Caco-2 (cell line): ENCODE measurements at places on chromosomes 1 and 21. TPM values are rescaled to one million over a fixed set of nuclear protein-coding genes. Genes with fewer than 3 reads are reported as not detected.

DNA sequence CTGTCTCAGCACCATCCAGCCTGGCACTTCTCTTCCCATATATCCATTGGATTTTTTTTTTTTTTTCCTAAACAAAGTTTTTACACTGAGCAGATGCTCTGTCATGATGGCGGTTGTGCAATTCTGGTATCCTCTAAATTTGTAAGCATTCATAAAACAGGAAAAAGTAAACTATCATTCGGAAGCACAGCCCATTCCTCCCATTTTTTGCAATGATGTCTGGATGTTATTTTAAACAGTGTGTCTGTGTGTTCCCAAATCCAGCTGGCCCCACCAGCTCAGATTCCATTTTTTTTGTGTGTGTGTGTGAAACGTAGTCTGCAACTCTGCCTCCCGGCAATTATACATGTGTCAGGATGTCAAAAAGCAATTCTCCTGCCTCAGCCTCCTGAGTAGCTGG is 33.5 kb downstream of the PDPN start:
- no peak for DNase-seq

GRCh38 chr1:248816042-248816851 is 9.5 kb downstream of the SH3BP5L start:
- DNase-seq = no peak

DNA sequence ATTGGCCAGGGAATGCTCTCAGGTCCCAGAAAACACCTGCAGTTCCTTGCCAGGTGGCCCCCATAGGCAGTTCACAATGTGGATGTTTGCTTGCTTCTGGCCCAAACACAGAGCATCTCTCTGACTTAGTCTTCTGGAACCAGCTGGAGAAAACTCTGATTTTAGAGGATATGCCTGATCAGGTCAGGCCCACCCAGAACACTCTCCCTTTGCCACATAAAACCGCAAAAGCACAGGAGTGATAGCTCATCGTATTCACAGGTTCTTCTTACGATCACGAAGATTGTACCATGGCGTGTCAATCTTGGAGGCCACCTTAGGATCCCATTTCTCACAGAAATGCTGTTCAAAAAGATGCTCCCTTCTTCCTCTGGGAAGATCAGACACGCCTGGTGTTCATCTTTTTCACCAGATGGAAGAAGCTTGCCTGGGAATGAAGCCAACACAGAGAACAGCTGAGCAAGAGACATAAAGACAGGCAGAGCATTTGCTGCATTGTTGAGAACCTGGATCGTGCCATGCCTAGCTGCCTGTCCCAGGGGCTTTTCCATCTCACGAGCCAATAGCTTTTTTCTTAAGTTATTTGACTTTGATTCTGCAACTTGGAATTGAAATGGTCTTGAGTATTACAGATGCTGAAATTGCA is 11.6 kb upstream of the CD247 start:
- no peak for DNase-seq

DNA sequence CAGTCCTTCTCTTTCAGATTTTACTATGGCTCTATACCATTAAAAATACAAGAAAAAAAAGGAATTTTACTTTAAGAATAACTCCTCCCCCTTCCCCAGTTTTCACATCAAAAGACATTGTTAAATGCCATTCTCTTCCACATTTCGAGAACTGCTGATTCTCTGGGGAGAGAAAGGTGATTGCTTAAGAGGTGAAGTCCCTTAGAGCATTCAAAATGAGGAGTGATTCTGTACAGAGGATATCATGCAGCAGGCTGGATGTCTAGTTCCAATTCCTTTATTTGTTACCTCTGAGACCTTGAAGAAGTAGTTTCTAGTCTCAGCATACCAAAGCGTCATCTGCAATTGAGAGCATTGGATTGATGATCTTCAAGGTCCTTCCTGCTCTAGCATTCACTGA is 46.9 kb downstream of the FMO3 start:
- DNase-seq = no peak

GRCh38 chr1:182658055-182658454 is 26.3 kb downstream of the RGS8 start:
- no peak for DNase-seq

GRCh38 chr1:243558576-243558975 is 291.5 kb downstream of the AKT3 start:
- no peak for DNase-seq

DNA sequence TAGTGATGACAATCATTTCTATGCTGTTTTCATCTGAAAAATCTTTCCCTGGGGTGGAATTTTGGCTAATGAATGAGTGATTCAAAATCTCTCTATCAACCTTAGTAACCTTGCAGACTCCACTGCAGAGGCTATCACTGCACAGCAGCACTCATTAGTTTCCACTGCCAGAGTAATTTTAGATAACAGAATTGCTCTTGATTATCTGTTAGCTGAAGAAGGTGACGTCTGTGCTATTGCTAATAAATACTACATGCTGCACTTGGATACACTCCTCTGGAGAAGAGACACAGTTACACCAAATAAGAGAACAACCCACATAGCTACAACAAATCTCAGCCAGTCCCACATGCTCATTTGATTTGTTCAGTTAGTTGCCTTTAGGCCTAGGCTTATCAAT is 1348.4 kb downstream of the NCAM2 start:
- no peak for DNase-seq

DNA sequence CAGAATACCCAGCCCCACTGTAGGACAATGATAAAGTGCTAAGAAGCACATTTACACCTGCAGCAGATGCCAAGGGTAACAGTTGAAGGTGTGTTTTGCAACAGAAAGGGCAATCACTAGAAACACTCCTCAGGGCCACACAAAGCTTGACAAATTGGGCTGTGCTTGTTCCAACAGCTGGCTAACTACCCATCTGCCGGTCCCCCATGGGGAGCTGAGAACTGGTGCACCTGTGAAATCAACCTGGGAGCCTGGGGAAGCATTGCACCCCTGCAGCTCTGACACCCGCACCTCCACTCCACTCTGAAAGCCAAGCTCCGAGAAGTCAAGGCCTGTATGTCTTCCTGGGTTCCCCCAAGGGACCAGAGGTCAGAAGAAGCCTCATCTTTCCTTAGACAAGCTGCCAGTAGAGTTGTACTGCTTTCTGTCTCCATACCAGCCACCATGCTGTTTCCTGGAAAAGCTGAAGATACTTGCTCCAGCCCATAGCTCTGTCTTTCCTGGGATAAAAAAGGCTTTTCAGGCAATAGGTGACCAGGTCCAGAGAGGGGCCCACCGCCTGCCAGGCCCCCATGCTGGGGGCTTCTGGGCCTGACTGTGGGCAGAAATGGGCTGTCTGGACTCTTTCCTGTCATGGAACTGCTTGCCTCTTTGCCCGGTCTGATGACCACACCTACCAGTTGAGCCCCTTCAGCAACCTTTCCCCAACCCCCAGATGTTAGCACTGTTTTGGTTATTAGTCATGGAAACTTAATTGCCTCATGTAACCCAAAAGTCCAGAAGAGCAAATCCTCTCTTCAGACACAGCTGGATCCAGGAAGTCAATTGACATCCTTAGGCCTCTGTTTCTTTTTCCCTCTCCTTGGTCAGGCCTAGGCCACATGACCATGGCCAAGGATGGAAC is 93.6 kb downstream of the KIF14 start:
- DNase-seq = no peak

DNA sequence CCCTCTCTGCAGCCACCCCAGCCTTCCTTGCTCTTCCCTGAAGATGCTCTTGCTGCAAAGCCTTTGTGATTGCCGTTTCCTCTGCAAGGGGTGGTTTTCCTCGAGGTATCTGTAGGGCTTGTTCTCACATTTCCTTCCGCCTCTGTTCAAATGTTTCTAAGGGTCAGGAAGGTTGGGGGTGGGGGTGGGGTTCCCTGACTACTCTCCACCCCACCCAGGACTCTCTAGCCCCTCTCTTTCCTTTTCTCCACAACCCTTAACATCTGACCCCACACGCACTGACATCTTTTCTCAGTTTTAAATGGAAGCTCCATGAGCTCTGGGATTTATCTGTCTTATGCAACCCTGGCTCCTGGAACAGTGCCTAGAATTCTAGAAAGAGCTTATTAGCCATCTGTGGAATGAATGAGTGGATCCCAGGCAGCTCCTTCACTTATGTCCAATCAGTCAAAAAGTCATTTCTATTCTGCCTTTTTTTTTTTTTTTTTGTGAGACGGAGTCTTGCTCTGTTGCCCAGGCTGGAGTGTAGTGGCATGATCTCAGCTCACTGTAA is 27.3 kb upstream of the ZNF362 start:
- DNase-seq = no peak

DNA sequence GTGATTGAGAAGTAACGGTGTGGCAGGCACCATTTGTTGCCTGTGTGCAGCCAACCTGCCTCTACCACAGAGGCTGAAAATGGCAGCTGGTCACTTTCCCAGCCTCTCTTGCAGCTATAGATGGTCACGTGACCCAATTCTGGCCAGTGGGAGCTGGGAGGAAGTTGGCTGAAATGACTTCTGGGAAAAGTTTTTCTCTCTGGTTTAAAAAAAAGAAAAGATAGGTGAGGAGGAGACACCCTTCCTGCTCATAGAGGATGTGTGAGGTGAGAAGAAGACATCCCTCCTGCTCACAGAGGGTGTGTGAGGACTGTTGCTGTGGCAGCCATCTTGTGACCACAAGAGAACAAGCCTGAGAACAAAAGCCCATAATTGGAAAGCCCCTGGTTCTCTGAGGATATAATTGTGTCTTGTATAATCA is 122.8 kb downstream of the SYF2 start:
- no peak for DNase-seq

DNA sequence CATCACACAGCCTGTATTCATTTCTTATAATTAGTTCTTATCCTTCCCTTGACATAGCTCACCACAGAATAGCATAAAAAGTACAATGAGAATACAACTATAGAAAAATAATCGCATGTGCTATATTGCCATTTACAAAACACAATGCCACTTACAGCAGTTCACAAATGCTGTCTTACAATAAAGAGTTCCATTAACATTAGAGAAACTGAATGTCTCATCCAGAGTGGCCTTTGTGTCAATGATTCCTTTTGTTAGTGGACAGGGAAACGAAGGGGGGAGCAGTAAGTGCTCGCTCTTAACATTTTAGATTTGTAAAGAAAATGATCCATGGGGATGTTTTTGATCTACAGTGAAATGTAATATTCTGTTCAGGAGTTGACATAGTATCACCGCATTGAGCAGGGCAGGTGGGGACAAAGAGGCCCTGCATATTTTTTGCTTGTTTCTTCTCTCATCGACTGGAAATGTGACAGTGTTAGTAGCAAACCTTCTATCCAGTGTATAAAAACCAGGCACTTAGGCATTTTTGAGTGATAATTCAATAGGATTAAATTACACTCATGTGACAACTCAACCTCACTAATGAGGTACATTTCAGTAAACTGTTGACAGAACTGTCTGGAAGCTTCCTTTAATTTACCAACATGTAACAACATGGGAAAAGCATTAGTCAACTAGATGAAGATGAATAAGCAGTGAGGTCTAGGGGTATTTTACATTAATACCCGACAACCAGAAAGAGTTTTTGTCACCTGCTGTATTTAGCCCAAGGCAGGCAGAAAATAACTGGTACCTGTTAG is 35.6 kb upstream of the RRP15 start:
- no peak for DNase-seq

GRCh38 chr21:26142363-26142762 is 28.2 kb downstream of the APP start:
- DNase-seq = no peak

- no peak for DNase-seq
These were observed 28.3 kb downstream of the CDCP2 start for GRCh38 chr1:54124472-54124871.

DNA sequence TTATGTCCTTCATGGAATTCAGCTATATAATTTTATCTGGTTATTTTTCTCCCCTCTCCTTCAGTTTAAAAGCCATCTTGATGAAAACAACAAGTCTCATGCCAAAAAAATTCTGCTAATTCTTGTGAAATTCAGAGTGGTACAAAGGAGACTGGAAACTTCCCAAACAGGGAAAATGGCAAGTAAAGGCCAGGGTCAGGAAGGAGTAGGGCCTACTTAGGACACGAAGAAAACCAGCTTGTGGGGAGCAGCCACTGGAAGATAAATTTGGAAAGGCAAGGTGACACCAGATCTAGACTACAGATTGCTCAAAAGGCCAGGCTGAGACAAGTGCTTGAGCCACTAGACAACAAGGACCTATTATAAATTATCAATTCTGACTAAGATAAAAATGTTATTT is 6.4 kb downstream of the TSTD1 start:
- DNase-seq = no peak

GRCh38 chr1:21188235-21188634 is 11.5 kb upstream of the EIF4G3 start:
- no peak for DNase-seq

GRCh38 chr1:237713916-237714315 is 176.8 kb downstream of the ZP4 start:
- DNase-seq = no peak

DNA sequence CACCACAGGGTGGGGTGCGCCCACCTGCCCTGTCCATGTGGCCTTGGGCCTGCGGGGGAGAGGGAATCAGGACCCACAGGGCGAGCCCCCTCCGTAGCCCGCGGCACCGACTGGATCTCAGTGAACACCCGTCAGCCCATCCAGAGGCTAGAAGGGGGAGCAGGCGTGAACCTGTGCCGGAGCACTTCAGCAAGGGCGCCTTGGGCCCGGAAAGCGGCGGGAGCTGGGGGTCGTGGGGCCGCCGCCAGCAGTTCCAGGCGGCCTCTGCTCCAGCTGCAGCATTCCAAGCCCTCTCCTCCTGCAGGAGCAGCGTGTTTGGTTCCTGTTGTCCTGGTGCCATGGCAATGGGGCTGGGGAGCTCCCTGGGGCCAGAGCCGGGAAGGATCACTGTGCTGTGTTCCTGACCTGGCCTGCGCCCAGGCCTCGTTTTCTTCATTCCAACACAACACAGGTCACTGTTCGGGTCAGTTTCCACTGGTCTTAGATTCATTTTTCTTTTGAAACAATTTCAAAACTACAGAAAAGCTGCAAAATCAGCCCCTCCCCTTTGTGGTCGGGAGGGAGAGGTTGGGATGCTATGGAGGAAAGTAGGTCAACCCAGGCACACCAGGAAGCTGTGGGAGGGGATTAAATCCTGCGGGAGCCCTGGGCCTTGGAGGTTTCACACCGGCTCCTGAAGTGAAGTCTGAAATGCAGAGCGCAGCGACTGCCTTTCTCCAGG is 18.8 kb downstream of the SLX9 start:
- no peak for DNase-seq

DNA sequence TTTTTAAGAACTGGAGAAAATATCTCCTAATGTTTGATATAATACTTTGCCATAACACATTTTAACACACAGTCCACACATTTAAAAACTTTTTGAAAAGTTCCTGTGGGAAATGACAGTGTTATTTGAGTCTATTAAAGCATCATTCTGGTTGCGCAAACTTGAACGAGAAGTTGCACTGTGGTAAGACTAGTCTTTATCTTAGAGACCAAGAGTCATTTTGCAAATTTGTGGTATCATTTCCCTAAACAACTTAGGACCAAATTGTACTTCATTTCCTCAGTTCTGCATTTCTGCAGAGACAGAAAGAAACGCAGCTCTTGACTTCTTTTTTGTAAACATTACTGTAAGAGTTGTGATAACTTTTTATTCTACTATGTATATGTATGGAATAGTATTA is at the start of gene RGS18:
TSS of gene RGS18 (plus strand) at position 282 of the 400 bp plus-strand sequence. CDS start 176 bp downstream, outside the sequence.
- DNase-seq = no peak

HRNR gene
- total RNA-seq = not detected in 2 replicates

HSPG2 gene
- 234 and 237 TPM in 2 replicates for total RNA-seq

IVNS1ABP gene
- 72.4 and 74.5 TPM in 2 replicates for total RNA-seq

BRINP2 gene
- total RNA-seq = not detected in 2 replicates

RAB3GAP2 gene
- 41.1 and 47.0 TPM in 2 replicates for total RNA-seq

UBXN10 gene
- 0.05 and 0.07 TPM in 2 replicates for total RNA-seq

PEAR1 gene
- 0.18 and 0.39 TPM in 2 replicates for total RNA-seq

TLCD4 gene
- total RNA-seq = 14.1 TPM in 2 replicates

LRIG2 gene
- 10.7 and 14.4 TPM in 2 replicates for total RNA-seq

MANEAL gene
- 24.8 and 25.9 TPM in 2 replicates for total RNA-seq
